ENCODE measurements at places on chromosomes 3 and 15.

DNA sequence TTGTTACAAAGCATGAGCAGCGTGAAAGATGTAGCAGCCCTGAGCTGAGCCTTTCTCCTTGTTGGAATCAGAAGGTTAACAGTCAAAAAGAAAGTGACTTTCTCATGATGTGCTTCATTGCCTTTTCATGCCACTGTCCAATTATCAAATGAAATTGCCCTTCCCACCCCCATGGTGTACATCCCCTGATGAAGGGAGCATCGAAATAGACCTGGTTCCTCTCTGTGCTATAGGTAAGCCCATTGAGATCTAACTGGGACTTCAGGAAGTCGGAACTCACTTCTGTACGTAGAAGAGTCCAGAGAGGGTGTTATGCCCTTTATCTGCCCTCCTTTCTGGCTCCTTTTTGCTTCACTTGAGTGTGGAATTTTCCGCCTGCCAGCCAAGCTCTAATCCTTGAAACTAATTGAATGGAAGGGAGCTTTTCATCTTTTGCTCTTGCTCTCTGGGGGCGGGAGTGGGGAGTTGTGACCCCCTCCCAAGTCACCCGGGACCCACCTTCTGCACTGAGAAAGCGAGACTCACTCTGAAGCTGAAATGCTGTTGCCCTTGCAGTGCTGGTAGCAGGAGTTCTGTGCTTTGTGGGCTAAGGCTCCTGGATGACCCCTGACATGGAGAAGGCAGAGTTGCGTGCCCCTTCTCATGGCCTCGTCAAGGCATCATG, 20.9 kb downstream of the ABHD6 start:
- DNase-seq: no peak

GRCh38 chr3:85627932-85628331, 669.1 kb downstream of the CADM2 start:
- no peak for DNase-seq

GRCh38 chr3:16795581-16795980, 89.2 kb upstream of the PLCL2 start:
- no peak for DNase-seq

- no peak for DNase-seq
These were observed 1199.9 kb downstream of the SI start for GRCh38 chr3:163878396-163878795.

DNA sequence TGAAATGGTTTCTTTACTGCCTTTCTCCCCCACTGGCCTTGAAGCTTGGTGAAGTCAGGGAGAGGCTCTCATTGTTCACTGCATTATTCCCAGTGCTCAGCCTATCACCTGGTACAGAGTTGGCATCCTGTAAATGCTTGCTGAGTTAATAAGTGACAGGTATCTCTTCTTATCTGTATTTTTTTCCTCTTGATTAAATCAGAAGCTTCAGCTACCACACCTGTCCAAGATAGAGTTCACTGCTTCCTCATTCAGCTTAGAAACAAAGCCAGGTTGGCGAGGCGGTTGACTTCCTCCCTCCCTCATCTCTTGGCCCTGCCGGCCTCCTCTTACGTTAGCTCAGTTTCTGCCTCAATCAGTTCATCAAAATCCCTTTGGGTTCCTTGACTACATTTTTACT, 142.8 kb downstream of the LIPC start:
- DNase-seq: peak; percentile 59

GRCh38 chr3:182618085-182618732, 175.1 kb upstream of the ATP11B start:
- peak; percentile 47 for DNase-seq

Measured in kidney tubule cell (primary cell).